ENCODE measurements at places on chromosomes 7 and 10. TPM values are rescaled to one million over a fixed set of nuclear protein-coding genes. Genes with fewer than 3 reads are reported as not detected.

Gene VWC2
- total RNA-seq = under 0.01 TPM

Gene KRIT1
- total RNA-seq = 71.9 TPM

Gene GBX1
- not detected for total RNA-seq

Gene NPM3
- 17.5 TPM for total RNA-seq

Gene GRM3
- not detected for total RNA-seq

Gene USP54
- total RNA-seq = 129 TPM

Gene TRIL
- 2.4 TPM for total RNA-seq

Gene GPRIN2
- 2.8 TPM for total RNA-seq

Gene KAZALD1
- total RNA-seq = 8.4 TPM

Gene TACC2
- total RNA-seq = 38.2 TPM

Gene SPDYE18
- 8.4 TPM for total RNA-seq

Gene OPN4
- not detected for total RNA-seq

Gene EVX1
- not detected for total RNA-seq

Gene FGFR2
- total RNA-seq = 9.0 TPM

Gene CYP3A7
- not detected for total RNA-seq

Gene MMD2
- not detected for total RNA-seq

Gene UPK3BL2
- total RNA-seq = 3.8 TPM

Gene UCMA
- not detected for total RNA-seq

Gene PWWP2B
- 12.6 TPM for total RNA-seq

Gene CLCN1
- not detected for total RNA-seq

Gene GRID2IP
- not detected for total RNA-seq

Gene WNT16
- total RNA-seq = not detected

Gene SEMA4G
- 9.2 TPM for total RNA-seq

Gene LRRD1
- total RNA-seq = 0.44 TPM

Gene ZNF800
- total RNA-seq = 35.8 TPM

Gene STEAP1B
- total RNA-seq = 4.2 TPM

Gene NPFFR1
- total RNA-seq = 1.8 TPM

Gene PLPP4
- not detected for total RNA-seq

Gene AP5Z1
- total RNA-seq = 61.8 TPM

Gene DRGX
- total RNA-seq = not detected

Gene PON1
- total RNA-seq = not detected

Gene TMEM236
- 1.2 TPM for total RNA-seq

Gene JAKMIP3
- 0.44 TPM for total RNA-seq

Gene RPA3
- 19.0 TPM for total RNA-seq

Gene LLCFC1
- total RNA-seq = not detected

Gene ZNF467
- total RNA-seq = 4.1 TPM

Gene CNPY1
- total RNA-seq = not detected

Gene TDRD1
- total RNA-seq = under 0.01 TPM

Gene SH2B2
- 6.7 TPM for total RNA-seq

Gene RBM20
- total RNA-seq = 8.7 TPM

Gene SLC35G1
- 4.8 TPM for total RNA-seq

Gene TFPI2
- 1.8 TPM for total RNA-seq

Gene ARMS2
- total RNA-seq = not detected

Gene IL15RA
- total RNA-seq = 9.0 TPM

Gene HOXA11
- total RNA-seq = 13.2 TPM

Gene TBL2
- total RNA-seq = 38.0 TPM

Gene MYO1G
- total RNA-seq = 0.84 TPM

Gene HYAL4
- total RNA-seq = not detected

Gene THSD7A
- total RNA-seq = 11.4 TPM

Gene CHAT
- not detected for total RNA-seq

Gene MYL7
- not detected for total RNA-seq

Gene PTF1A
- 0.90 TPM for total RNA-seq

Gene AMPH
- 5.2 TPM for total RNA-seq

Gene POM121
- total RNA-seq = 14.2 TPM
